ENCODE measurements at places on chromosomes 4 and X.

- no peak for DNase-seq
Observed at GRCh38 chr4:13794819-13795565, 167.5 kb upstream of the BOD1L1 start.

DNA sequence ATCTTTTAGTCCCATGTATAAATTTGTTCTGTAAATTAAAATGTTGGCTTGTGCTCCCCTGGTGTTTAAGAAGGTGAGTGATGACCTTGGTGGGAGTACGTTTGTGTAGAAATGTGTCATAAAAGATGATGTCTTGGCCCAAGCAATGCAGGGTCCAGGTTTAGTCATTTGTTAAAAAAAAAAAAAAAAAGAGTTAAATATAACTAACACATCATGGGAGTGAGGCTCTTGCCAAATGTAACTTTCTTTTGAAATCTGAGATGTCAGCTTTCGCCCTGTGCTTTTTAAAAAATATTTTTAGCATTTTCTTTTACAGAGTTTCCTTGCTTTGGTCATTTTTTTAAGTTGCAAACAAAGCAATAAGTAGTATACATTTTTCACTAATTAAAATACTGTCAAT lies 135.6 kb downstream of the FBXO8 start:
- no peak for DNase-seq

GRCh38 chr4:22764183-22764582 lies 71.4 kb downstream of the GBA3 start:
- no peak for DNase-seq

DNA sequence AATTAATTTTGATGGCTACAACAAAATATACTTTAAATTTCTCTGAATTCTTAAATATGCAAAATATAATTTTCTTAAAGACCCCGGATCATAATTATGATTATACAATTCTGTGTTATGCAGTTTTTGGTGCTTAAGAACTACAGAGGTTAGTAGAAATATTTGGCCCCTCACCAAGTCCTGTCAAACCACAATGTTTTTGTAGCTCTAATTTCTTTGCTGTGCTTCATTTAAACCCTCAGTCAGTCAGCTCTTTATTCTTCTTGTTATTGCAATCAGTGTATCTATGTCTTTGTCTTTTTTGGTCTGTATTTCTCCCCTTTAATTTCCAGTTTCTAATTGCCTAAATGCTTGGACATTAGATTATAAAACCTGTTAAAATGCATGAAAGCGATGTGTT lies 186.1 kb downstream of the CAMK2D start:
- no peak for DNase-seq

- no peak for DNase-seq
Observed at GRCh38 chr4:22014222-22014741, 65.7 kb upstream of the KCNIP4 start.

- DNase-seq = no peak
Observed at GRCh38 chr4:39484582-39485272, 25.9 kb downstream of the LIAS start.

DNA sequence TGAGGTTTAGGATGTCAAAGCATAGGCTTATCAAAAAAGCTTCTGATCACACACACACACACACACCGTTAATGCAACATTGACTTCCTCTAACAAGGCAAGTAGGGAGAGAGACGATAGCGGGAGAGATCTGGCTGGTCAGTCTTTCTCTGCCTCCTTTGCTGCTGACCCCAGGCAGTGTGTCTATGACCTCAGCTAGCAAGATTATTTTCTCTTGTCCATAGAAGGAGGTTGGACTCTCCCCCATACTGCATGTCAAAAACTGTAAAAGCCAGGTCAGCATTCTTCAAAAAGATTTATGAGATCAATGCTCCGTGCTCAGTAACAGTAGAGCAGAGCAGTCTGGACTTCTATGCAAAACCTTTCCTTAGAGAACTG lies 63.5 kb upstream of the PGM2 start:
- DNase-seq = no peak
